ENCODE measurements at places on chromosomes 3 and 15.

- no peak for DNase-seq
Observed at GRCh38 chr3:181326637-181327223, 337.2 kb upstream of the DNAJC19 start.

GRCh38 chr15:99495430-99496301 lies 70.1 kb upstream of the MEF2A start:
- DNase-seq: no peak

DNA sequence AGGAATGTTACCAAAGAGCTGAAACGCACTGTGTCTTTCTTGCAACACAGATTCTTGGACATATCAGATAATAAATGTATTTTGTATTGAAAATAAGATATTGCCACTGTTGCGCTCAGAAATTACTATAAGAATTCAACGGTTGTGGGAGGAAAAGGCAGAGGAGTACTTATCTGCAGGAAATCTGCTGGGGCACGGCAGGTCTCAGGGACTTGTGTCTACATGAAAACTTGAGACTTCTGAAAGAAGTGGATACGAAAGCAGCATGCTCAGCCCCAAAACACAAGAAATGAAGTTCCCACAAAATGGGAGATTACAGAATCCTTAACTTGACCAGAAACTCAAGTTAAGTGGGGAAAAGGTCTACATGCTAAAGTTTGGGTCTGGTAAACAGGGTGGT lies 86.5 kb downstream of the IGSF11 start:
- no peak for DNase-seq

DNA sequence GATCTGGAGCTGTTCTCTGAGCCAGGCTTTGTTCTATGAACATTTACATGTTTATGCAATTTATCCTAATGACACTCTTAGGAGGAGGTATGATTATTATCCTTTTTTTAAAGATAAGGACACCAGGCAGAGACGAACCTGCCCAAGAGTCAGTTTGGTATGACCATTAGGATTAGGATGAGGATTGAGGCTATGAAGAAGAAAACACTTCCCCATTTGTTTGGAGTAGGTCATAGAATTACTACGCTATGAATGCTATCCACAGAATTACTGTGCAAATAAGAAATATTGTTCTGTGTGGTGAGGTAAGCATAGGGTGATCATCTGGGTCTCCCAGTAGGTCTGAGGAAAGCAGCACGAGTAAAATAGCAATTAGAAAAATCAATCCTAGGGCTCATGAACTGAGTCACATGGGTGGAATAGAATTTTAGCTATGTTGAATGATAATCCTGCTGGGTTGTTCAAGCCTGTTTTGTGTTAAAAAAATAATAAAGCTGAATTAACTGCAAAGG lies 23.9 kb downstream of the EIF4E3 start:
- no peak for DNase-seq

- no peak for DNase-seq
Observed at GRCh38 chr15:22954798-22955543, 25.2 kb downstream of the CYFIP1 start.

GRCh38 chr3:93961489-93961888 lies 12.2 kb downstream of the PROS1 start:
- DNase-seq: no peak

GRCh38 chr15:61033940-61034677 lies 195.0 kb downstream of the RORA start:
- no peak for DNase-seq

- DNase-seq: no peak
Observed at GRCh38 chr3:183296944-183297343, 43.9 kb downstream of the B3GNT5 start.

- DNase-seq: peak; percentile 54
Observed at GRCh38 chr15:43769584-43770228, 7.1 kb downstream of the ELL3 start.

- no peak for DNase-seq
Observed at GRCh38 chr3:41521010-41521655, 321.8 kb downstream of the CTNNB1 start.

- peak; percentile 73 for DNase-seq
Observed at GRCh38 chr3:94249491-94250079, 186.7 kb downstream of the NSUN3 start.

DNA sequence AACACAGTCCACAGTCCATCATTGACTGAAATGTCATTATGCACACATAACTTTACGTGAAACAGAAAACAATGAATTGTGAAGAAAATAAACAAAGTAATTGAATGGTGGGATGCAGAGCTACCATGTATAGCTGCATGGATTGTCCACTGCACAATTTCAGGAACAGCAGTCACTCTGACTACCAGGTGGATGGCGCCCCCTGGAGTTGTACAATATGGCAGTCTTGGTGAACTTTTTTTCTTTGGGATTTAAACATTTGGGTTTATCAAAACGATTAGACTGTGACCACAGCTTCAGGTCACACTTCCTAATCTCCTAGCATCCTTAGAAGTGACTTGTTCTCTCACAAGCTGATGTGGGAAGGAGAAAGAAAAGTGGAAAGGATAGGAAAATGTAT lies 48.9 kb upstream of the TCF12 start:
- DNase-seq: no peak

GRCh38 chr3:39542588-39542988 lies 75.1 kb downstream of the MOBP start:
- DNase-seq: no peak

DNA sequence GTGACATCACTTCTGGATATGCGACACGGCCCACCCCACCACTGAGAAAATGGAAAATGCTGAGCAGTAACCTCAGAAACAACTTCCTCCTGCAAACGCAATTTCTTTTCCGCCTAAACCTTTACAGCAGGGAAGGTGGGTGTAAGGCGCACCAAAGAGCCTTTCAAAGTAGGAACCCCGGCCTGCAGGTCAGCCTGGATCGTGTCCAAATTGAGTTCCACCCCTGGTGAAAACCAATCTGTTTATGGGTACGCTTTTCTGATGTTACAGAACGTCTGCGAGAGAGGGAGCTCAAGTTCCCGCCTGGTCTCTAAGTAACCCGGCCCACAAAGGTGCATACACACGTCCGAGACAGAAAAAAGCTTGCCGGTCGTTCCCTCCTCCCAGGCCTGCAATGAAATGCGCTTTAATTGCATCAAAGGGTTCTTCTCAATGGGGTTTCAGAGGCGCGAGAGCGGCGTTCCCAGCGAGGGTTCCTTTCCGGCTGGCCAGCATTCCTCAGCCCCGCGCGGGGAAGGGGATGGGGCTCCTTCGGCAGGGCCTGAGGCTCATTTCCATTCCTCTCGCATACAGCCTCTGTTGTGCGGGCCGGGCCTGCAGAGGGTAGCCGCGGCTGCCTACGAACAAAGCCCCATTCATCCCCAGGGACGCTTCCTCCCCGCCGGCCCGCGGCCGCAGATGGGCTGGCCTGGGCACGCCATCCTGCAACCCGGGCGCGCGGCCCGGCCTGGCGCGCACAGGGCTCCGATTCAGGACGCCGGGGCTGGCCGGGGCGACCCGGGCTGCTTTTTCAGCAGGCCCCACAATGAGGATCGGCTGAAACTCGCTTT lies 138.1 kb downstream of the TMCO5A start:
- peak; percentile 84 for DNase-seq

DNA sequence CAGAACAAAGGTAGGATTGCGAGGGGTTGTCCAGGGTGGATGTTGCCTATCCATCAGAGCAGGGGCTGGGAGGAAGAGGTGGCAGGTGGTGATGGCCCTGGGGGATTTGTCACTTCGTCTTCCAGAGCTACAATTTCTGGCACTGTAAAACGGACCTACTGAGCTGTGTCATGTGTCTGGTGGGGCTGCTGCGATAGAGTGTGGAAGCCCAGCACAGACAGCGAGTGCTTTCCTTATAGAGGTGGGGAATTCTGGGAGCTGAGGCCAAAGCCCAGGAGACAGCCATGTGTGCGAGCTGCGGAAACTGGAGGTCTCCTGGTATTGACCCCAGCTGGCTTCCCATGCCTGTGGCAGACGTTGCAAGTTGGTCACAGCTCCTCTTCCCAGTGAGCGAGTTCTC lies 61.2 kb upstream of the SEC22A start:
- DNase-seq: no peak

DNA sequence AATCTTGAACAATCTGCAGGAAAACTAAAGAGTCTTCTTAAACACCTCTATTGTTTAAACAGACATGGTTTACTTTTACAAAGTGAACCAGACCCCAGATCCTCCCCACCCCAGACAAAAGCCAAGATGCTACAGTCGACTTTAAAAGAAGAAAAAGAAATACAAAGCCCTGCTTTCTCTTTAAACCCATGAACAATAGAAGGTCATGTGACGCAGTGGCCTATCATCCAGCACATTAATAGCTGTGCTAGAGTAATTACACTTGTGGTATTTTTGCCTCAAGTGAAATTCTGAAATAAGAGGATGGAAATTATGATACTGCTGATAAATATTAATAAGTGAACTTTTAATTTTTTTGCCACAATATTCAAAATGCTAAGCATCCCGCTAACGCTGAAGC lies 613.4 kb downstream of the FOXP1 start:
- DNase-seq: no peak

- no peak for DNase-seq
Observed at GRCh38 chr3:69696367-69696766, 42.9 kb upstream of the MITF start.

GRCh38 chr3:188083011-188083410 lies 70.9 kb upstream of the LPP start:
- DNase-seq: no peak

- no peak for DNase-seq
Observed at GRCh38 chr3:150925751-150926201, 20.5 kb upstream of the MINDY4B start.

- DNase-seq: no peak
Observed at GRCh38 chr3:101311676-101312075, 8.7 kb downstream of the IMPG2 start.

- no peak for DNase-seq
Observed at GRCh38 chr3:188739511-188739910, 432.3 kb upstream of the TPRG1 start.

DNA sequence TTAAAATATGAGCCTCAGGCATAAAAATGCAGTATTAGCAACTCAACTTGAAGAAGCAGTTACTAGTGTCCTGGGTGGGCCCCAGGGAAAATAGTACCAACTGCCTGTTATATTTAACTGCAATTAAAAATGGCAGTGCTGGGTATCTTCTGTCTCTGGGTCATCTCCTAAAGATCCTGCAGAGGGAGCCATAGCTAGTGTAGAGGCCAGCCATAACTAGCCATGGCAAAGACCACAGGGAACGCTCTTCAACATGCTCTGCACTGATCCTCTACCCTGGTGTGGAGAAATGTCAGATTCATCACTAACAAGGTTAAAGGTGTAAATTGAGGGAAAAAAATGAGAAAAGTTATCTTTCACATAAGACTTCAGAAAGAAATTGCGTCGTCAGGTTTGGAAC lies 181.3 kb downstream of the SNRPN start:
- DNase-seq: no peak

- no peak for DNase-seq
Observed at GRCh38 chr3:22045882-22046281, 294.9 kb upstream of the ZNF385D start.

GRCh38 chr3:154105218-154105975 lies 15.8 kb upstream of the ARHGEF26 start:
- no peak for DNase-seq

- no peak for DNase-seq
Observed at GRCh38 chr3:129365296-129366136, 62.9 kb downstream of the EFCAB12 start.

DNA sequence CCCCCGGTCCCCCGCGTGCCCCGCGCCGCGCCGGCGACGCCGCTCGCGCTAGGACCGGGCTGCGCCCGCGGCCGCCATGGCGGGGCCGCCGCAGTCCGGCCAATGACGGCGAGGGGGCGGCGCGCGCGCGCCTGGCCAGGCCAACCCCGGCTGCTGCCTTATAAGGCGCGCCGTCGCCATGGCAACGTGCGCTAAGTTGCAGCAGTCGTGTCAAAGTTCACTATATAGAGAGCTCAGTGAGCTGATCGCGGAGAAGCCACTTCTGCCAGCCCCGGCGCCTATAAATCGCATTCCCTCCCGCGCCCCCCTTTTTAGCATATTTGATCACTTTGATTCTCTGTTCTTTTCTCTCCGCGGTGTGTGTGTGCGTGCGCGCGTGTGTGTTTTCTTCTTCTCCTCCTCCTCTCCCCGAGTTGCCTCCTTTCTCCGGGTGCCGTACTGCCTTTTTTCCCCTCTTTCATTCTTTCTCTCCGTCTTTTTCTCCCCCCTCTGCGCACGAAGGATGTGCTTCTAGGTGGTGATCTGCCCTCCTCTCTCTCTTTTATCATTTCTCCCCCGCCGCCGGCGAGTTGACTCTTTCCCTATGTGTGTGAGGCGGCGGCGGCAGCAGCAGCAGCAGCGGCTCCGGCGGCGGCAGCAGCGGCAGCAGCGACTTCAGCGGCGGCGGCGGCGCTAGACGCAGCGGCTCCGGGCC lies at the start of gene NR2F2:
Gene NR2F2, plus strand, starts transcription at position 251 of the 694 bp plus-strand sequence. CDS start 1,406 bp downstream, outside the sequence.
- DNase-seq: peak; percentile 69

GRCh38 chr3:14202874-14203520 lies 24.4 kb downstream of the LSM3 start:
- no peak for DNase-seq

GRCh38 chr3:10761583-10761982 lies 54.4 kb upstream of the SLC6A11 start:
- no peak for DNase-seq

- DNase-seq: no peak
Observed at GRCh38 chr3:43525386-43525785, 96.4 kb downstream of the ANO10 start.

Data from posterior cingulate gyrus (tissue), 11 donors.